H9 (cell line): ENCODE measurements at places on chromosomes 7 and 10. TPM values are rescaled to one million over a fixed set of nuclear protein-coding genes. Genes with fewer than 3 reads are reported as not detected.

DNA sequence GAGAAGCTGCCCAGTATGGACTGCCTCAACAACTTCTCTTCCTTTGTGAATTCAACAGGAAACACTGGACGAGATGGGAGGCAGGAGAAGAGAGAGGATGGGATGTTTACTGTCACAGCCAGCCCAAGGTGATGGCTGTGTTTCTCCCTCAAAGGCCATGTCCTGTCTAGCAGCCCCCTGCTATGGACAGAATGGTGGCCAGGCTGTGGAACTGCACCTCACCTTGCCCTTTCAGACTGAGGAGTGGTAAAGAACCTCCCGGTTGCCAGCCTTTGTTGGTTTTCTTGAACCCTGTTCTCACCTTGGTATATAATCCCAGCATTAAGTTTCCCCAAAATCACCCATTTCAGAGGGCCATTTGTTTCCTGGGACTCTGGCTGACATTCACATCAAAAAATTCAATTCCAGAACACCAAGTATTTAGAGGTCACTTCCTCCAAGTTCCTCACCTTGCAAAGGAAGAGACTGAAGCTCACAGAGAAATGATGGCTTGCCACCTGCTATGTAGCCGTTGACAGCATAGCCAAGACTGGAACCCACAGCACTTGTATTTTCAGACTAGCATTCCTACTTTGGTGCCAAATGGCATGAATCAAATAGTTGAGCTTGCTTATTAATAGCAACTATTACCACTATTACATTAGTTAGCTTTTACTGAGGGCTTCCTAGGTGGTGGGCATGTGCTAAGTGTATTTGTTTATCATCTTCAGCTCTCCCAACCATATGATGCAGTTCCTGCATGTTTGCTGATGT lies 224.0 kb upstream of the GRB10 start:
- H3K36me3 ChIP-seq, result no peaks in the 10 kb centered on the region; the same call in 2 of the 3 replicates
- no peak overlapping the region for H3K27ac ChIP-seq
- no peaks in the 10 kb centered on the region for H3K4me1 ChIP-seq
- H3K4me3 ChIP-seq, result no peak overlapping the region
- no peaks in the 10 kb centered on the region for H3K27me3 ChIP-seq

TMEM196 gene
- not detected in 2 replicates for total RNA-seq

DNA sequence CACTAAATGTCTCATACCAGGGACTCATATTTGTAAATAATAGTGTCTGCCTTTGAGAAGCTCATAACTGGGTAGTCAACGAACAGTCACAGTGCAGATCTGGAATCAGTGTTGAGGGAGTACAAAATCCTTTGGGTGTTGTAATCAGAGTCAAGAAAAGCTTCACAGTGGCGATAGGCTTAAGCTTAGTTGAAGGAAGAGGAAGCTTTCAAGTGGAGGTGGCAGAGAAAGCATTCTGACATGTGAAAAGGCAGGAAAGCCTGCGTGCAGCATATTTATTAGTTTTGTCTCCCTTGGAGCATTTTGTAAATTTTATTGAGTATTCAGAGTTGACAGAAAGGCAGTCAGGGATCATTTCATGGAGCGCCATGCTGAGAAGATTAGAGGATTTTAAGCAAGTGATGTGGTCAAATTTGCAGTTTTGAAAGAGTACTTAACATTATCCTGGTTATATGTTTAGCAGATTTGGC lies 104.9 kb downstream of the ADK start:
- H3K4me3 ChIP-seq, result no peak overlapping the region
- no peak for DNase-seq
- no peaks in the 10 kb centered on the region for H3K36me3 ChIP-seq
- no peaks in the 10 kb centered on the region for H3K27me3 ChIP-seq
- no peak overlapping the region for H3K27ac ChIP-seq

RBP3 gene
- total RNA-seq, result not detected in 2 replicates

GRCh38 chr10:43772171-43772570 lies 123.5 kb upstream of the ZNF32 start:
- no peaks in the 10 kb centered on the region for H3K27me3 ChIP-seq
- H3K36me3 ChIP-seq, result no peaks in the 10 kb centered on the region; the same call in 2 of the 3 replicates
- no peak overlapping the region for H3K27ac ChIP-seq
- DNase-seq, result no peak
- no peaks in the 10 kb centered on the region; the same call in 1 of the 2 replicates for H3K4me1 ChIP-seq
- H3K4me3 ChIP-seq, result no peak overlapping the region
